ENCODE measurements at places on chromosomes 3 and 15. TPM values are rescaled to one million over a fixed set of nuclear protein-coding genes. Genes with fewer than 3 reads are reported as not detected.

PPP1R14D gene
- 171 TPM for total RNA-seq

ARGFX gene
- not detected for total RNA-seq

DNA sequence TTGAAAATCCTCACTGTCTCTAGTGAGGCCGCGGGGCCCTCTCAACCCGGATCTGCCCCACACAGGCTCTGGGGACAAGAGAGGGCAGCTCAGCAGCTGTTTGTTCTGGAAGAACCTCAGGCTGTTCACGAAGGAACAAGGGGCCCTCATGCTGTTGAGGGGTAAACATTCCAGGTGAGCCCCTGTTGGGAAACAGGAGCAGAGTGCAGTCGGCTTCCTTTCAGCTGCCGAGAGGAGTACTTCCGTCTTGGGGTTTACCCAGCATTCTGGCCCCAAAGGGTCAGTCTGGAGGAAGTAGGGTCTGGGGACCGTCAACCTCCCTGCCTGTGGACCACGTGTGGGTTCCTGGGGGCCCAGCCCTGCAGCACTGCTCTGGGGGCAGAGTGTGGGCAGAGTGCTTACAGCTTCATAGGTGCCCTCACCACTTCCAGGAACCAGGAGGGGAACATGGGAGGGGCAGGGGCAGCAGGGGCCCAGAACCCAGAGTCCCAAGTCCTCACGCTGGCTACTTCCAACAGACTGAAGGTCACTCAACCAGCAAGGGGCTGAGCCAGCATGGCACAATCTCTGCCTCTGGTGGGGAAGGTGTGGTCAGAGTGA is 49.2 kb upstream of the CTSH start:
- no peak for DNase-seq

ADGRG7 gene
- 11.7 TPM for total RNA-seq

- no peak for DNase-seq
Observed at GRCh38 chr15:81312790-81313543, 11.0 kb downstream of the STARD5 start.

GRCh38 chr3:143924522-143925285 is 46.9 kb upstream of the DIPK2A start:
- no peak for DNase-seq

- DNase-seq, result no peak
Observed at GRCh38 chr3:60555686-60556354, 695.4 kb downstream of the FHIT start.

BBS4 gene
- 9.0 TPM for total RNA-seq

DNA sequence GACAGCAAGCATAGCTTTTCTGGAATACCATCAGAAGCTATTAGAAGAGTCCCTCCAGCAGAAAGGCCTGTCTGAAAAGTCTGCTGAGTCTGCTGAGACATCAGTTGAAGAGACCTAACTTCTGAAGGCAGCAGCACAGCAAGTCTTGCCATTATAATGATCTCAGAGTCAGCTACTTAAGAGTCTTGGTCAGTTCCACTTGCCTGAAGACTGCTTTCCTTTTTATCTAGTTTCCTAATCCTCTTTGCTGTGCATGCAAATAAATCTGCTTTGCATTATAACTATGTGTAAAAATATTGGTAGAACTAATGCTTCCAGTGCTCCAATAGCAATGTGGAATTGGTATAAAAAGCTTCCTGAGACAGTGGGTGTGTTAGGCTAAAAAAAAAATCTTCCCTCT is 34.9 kb upstream of the CPOX start:
- DNase-seq, result no peak

- DNase-seq, result no peak
Observed at GRCh38 chr15:63045465-63045840, 2.9 kb downstream of the TPM1 start.

GNAT1 gene
- total RNA-seq, result not detected

DNAH1 gene
- total RNA-seq, result 14.1 TPM

NR2E3 gene
- total RNA-seq, result 0.20 TPM

TGM5 gene
- total RNA-seq, result not detected
